ENCODE measurements at places on chromosomes 12 and 14. TPM values are rescaled to one million over a fixed set of nuclear protein-coding genes. Genes with fewer than 3 reads are reported as not detected.

GRCh38 chr14:29548948-29549370, 378.7 kb downstream of the PRKD1 start:
- DNase-seq: no peak
- no peaks in the 10 kb centered on the region for H3K4me1 ChIP-seq
- no peak overlapping the region for H3K27ac ChIP-seq
- H3K36me3 ChIP-seq: no peaks in the 10 kb centered on the region
- H3K4me3 ChIP-seq: no peak overlapping the region

GRCh38 chr12:53292426-53292825, 2.9 kb upstream of the PFDN5 start:
- no peaks in the 10 kb centered on the region for H3K27me3 ChIP-seq
- peaks cover 13% of the 10 kb centered on the region for H3K4me1 ChIP-seq
- no peak for DNase-seq
- H3K4me3 ChIP-seq: no peak overlapping the region
- no peaks in the 10 kb centered on the region for H3K36me3 ChIP-seq

SLC10A1 gene
- not detected for total RNA-seq

- no peaks in the 10 kb centered on the region for H3K27me3 ChIP-seq
- H3K4me1 ChIP-seq: peaks cover 24% of the 10 kb centered on the region
- no peak overlapping the region for H3K4me3 ChIP-seq
- DNase-seq: no peak
- H3K36me3 ChIP-seq: no peaks in the 10 kb centered on the region
Measured at GRCh38 chr12:111414711-111415252, 9.1 kb downstream of the SH2B3 start.

TBX5 gene
- 18.1 TPM for total RNA-seq

DNA sequence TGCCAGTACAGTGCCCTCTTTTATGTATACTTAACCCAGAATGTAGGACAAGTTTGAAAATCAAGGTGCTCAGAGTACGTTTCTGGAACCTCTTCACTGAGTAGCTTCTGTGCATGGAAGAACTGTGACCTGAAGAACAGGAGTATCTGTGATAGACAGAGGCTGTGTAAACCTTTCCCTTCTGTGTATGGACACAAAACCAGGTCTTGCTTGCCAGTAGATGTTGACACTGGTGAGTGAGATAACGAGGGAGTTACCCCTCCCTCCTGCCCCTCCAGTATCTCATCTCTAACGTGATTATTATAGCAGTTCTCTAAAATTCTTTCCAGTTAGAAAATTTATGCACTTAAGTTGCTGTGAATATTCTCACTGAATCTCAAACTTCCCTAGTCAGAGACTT, 170.8 kb downstream of the RPL10L start:
- no peak overlapping the region for H3K27ac ChIP-seq
- H3K27me3 ChIP-seq: no peaks in the 10 kb centered on the region
- H3K4me3 ChIP-seq: no peak overlapping the region
- H3K36me3 ChIP-seq: no peaks in the 10 kb centered on the region
- no peak for DNase-seq

DNA sequence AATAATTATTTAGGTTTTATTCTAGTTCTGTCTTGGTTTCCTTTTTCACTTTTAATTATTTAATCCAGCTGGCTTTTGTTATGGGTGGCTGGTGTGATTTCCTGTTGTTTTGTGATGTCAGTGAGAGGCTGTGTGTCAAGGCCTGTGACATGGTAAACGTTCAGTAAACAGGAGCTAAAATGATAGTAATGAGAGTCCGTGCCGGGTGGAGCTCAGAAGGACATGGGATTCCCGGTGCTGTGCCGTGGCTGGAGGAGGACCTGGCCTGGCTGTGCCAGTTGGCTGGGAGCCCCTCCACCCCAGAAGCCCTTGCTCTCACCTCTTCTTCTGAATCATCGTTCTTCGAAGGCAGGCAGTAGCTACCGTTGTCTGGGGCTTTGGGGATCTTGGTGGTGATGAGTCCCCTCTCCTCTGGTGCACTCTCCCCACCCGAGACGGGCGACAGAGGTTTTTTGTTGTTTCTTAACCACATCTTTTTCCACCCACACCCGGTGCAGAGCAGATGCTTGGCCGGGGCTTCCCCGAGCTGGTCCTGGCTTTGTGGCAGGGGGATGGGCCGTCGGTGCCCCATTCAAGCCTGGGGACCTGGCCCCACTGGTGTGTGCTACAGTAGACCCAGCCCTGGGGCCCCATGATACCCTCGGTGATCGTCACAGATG, 29.1 kb downstream of the SH2B3 start:
- peaks cover 1% of the 10 kb centered on the region for H3K36me3 ChIP-seq
- H3K4me1 ChIP-seq: peaks cover 46% of the 10 kb centered on the region
- peak overlapping the region; percentile 64 for H3K27ac ChIP-seq
- no peak for DNase-seq
- no peaks in the 10 kb centered on the region for H3K27me3 ChIP-seq
